ENCODE measurements at places on chromosomes 6 and 20.
A peak's percentile ranks its signal among the peaks of the same experiment; 100 is the strongest.

DNA sequence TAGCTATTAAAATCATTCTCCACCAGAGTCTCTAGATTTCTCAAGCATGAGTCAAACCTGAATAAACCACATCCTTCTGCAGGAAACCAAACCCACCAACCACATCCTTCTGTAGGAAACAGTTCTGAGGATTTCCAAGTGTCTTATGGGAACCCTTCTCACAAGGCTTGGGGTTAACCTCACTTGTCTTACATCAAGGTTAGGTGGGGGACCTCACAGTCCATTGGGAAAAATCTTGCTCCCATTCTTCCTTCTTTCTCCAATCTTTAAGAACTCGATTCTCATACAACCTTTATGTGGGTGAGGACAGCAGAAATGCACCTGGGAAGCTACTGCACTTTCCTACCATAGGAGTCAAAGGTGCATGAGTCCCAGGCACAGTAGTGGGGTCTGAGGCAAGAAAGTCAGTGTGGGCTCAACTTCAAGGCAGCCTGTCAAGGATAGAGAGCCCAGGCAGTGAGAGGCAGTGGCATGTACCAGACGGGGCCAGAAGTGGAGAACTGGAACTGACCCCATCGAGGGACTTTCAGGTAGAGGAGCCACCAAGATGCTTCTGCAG, 114.5 kb downstream of the SLC22A3 start:
- DNase-seq: peak; percentile 40

DNA sequence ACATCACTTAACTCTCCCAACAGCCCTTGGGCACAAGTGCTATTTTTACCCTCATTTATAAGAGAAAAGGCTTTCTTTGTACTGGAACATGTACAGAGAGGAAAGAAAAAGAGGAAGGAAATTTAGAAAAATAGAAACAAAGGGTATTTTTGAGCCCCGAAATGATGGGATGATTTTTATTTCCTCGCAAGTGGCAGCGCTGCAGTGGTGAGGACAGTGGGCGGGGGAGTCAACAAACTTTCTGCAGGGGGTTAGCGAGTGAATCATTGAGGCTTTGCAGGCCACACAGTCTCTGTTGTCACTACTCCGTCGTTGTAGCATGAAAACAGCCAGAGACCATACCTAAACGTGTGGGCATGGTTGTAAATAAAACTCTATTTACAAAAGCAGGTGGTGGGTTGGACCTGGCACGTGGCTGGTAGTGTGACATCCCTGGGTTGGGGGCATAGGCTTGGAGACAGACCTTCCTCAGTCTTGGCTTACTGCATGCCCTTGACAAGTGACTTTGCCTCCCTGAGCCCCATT, 25.5 kb upstream of the OCSTAMP start:
- no peak for DNase-seq

GRCh38 chr20:3934624-3935023, 45.4 kb downstream of the PANK2 start:
- DNase-seq: no peak

DNA sequence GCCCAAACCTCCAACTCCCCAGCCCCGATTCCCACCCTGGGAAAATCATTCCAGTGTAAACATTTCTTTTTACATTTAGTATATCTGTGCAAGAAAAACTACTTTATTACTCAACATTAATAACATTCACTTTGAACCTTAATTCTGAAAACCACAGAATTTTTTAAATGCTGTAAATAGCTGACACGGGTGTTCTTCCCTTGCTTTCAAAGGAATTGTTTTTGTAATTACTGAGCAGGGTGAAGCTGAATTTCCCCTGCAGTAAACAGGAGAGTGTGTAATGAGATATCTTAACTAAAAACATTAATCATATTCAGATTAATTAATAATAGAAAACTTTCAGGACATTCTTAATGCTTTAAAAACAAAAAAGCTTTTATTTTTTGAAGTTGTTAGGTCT, 99.3 kb upstream of the CITED2 start:
- no peak for DNase-seq

DNA sequence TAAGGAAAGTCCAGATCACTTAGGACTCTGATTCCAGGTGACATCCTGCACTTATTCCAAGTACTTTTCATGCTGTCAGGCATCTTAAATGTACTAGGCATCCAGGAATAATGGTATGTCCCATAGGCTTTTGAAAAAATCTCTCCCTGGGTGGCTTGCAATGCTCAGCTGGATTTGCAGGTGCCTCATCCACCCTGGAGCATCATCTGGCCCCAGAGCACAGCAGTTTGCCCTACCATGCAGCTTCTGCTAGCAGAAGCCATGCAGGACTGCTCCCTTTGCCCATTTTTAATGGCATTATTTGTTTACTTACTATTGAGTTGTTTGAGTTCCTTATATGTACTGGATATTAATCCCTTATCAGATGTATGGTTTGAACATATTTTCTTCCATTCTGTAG, 45.2 kb downstream of the DZANK1 start:
- no peak for DNase-seq

DNA sequence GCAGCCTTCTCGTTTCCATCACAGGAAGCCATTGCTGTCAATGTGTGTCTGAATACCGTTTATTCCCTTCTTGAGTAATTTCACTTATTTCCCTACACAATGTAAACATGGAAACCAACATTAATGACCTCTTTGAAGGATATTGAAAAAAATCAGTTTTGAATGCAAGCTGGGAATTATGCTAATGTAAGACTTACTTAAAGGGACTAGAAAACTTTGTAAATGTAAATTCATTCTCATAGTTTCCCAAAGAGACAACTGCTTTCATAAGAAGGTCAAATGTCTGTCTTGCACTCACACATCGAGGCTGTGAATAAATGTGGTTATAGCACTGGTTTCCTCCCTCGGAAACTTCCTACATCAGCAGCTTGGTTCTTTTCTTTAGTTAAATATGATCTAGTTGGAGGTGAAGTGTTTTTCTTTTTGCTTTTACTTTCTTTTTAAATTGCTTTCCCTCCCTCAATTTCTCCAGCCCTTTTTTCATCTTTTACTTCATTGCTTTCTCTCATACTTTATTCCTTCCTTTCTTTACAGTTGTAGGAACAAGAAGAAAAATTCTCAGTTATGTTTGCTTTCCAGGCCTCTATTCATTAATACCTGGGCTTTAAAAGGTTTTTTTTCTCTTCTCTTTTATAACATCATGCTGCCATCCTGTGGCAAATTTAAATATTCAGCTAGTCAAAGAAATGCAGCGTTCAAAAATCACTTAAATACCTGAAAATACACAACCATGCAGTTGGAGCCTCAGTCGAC, 108.3 kb downstream of the TNFAIP3 start:
- DNase-seq: peak; percentile 31

- DNase-seq: no peak
These were observed 170.2 kb downstream of the CDKAL1 start for GRCh38 chr6:20704325-20705025.

DNA sequence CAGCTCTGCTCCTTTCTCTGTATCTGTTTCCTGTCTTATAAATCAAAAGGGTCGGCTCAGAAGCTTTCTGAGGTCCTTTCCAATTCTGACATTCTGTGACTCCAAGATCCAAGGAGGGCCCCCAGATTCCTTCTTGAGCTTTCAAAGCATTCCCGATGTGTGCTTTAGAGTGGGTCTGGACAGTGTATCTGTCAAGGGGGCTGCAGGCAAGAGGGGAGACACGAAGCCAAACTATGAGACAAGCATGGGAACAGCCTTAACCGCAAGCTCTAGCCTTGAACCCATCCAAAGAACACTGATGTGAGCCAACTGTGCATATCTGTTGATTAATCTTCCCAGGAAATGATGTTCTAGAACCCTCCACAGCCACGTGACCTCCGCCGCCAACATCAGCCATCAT, 73.8 kb downstream of the TSHZ2 start:
- no peak for DNase-seq

DNA sequence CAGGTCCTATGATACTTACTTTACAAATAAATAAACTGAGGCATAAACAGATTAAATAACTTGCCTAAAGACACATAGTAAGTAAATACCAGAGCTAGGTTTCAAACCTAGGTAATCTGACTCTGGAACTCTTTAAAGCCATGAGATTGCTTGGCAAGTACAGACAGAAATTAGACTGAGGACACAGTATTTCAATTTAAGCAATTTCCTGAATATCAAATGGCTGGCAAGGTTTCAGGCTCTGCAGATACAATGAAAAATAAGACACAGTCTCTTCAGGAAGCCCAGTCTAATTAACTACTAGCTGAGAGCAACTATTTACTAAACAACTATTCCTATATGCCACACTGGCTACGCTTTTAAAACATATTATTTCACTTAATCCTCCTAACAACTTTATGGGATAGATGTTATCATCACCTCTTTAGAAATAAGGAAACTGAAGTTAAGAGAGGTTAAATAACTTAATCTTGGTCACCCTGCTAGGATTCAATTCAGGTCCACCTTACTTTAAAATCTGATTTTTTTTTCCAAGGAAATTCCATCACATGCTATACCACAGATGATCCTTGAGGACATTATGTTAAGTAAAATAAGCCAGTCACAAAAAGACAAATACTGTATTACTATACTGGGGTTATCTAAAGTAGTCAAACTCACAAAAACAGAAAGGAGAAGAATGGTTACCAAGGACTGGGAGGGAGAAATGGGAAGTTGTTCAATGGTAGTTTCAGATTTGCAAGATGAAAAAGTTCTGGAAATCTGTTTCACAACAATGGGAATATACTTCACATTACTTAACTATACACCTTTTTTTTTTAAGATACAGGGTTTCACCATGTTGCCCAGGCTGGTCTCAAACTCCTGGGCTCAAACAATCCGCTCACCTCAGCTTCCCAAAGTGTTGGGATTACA, 4.1 kb downstream of the TRPC4AP start:
- DNase-seq: no peak

DNA sequence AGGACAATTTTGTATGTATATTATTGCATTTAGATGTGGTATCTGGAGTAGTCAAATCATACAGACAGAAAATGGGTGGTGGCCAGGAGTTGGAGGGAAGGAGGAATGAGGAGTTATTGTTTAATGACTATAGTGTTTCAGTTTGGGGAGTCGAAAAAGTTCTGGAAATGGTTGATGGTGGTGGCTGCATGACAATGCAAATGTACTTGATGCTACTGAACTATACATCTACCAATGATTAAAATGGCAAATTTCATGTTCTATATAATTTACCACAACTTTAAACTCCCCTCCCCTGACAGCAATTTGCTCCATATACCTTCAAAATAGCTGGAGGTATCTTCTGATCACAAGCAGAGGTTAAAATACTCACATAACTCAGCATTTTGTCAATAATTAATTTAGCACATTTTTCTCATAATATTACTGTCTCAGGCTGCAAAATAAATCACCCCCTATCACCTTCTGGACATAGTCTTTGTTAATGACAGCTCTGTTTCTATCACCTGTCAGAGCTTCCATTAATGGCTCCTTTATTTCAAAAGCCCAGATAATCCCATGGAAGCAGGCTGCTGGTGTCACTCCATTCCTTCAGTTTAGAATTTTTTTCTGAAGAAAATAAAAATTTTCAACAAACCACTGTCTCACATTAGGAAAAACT, 25.7 kb upstream of the RHAG start:
- no peak for DNase-seq

- no peak for DNase-seq
These were observed 42.2 kb downstream of the CD164 start for GRCh38 chr6:109339906-109340678.

DNA sequence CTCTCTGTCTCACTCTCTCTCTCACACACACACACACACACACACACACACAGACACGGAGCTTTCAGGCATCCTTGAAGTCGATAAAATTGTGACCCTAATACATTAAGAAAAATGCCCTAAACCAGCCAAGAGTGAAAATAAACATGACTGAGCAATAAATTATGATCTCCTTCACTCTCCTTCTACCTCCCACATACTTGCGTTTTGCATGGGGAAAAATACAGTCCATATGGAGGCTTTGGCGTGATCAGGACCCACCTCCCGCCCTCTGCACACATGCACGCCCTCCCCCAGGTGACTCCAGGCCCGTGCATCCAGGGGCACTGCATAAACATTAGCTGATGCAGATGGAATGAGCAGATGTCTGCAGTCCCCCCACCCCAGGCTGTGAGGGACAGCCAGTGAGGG, 114.2 kb upstream of the JARID2 start:
- no peak for DNase-seq

- DNase-seq: no peak
These were observed 78.6 kb downstream of the LINC00237 start for GRCh38 chr20:21027569-21027968.

DNA sequence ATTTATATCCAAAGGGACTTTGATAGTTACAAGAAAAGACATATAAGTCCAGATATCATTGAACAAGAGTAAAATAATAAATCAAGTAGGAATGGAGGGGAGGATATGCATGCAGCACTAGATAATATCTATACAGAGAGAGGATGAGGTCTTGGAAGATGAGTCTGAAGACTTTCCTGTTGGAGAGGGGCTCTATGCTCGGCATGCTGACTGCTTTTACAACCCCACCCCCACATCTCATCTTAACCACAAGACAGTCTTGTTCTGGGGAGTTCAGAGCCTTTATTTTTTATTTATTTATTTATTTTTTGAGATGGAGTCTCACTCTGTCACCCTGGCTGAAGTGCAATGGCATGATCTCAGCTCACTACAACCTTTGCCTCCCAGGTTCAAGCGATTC, 48.4 kb upstream of the IER3 start:
- DNase-seq: no peak

DNA sequence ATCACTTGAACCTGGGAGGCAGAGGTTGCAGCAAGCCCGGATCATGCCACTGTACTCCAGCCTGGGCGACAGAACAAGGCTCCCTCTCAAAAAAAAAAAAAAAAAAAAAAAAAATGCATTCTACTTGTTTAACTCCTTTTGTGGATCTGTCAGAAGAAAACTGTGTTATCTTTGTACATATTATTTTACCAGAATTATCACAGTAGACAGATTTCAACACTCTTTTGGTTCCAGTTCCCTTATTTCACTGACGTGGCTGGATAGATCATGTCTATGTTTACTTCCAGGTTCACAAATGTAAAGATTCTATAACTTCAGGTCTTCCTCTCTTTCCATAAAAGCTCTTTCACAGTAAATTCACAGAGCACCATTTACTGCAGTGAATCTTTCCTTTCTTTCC, 18.4 kb downstream of the NUDT3 start:
- DNase-seq: no peak

DNA sequence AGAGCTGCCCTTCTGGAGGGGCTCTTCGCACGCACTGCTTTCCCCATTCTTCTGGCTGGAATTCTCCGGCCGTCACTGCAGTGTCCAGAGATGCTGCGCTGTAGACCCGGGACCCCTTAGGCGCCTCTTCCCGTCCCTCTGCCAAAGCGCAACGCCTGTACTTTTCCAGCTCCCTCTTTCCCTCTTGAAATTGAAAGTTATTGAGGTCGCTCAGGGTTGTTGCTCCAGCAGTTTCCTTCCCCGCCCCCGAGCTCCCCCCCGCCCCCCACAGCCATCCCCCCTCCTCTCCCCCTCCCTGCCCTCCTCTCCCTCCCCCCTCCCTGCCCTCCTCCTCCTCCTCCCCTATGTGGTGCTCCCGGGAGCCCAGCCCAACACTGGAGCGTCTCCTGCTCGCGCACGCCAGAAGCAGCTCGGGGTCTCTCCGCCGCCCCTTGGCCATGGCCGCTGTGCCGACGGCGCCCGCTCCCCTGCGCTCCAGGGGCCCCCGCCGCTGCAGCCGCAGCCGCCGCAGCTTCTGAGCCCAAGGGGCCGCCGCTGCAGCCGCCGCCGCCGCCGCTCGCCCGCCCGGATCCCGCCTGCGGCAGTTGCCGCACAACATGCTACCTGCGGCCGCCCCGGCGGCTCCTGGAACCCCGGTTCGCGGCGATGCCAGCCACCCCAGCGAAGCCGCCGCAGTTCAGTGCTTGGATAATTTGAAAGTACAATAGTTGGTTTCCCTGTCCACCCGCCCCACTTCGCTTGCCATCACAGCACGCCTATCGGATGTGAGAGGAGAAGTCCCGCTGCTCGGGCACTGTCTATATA, at the start of gene RSPO3:
Gene RSPO3, plus strand, starts transcription at position 374 of the 804 bp plus-strand sequence. CDS start 522 bp downstream, outside the sequence.
- peak; percentile 45 for DNase-seq
